ENCODE measurements at places on chromosomes 7 and 10.

- DNase-seq = no peak
Measured at GRCh38 chr10:60271319-60272040, 118.2 kb downstream of the ANK3 start.

DNA sequence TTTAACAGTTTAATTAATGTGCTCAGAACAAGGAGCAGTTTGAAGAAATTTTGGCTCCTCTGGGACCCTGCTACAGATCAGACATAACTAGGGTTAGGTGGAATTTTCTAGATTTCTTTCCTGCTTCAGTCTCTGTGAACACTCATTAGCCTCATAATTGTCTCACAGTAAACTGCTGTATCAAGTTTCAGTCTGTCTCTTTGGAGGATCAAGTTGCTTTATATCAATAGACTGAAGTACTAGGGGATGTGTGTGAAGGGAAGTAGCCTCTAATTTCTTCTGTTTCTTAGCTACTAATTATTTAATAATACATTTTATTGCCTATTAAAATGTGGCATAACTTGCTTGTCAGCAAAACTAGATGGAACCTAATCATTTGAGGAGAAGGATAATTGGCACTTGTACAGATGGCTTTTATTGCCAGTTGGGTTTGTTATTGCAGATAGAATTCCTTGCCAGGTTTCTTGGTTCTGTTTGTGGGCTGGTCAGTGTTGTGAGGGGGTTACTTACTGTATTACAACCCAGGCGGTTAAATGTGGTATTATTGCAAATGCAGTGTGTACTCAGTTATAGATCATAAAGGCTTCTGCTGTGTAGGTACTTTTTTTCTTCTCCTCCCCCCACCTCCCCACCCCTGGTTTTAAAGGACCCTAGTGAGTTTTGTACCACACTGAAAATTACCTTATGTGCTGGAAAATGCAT is 758.0 kb downstream of the AUTS2 start:
- no peak for DNase-seq

DNA sequence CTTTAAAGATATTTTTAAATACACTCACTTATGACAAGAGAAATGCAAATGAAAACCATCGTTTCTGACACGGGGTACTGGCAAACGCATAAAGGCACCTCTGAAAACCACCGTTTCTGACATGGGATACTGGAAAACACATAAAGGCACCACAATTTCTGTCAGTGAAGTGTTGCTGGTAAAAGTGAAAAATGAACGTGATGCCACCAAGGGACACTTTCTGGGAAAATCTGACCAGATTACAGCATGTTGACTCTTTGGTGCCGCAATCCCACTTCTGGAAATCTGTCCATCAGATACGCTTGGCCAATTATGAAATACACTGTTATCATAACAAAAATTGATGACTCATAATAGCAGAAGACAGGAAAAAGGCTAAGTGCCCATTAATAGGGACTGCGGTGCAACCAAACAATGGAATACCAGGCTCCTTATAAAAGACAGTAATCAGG is 131.7 kb downstream of the ZMYND11 start:
- no peak for DNase-seq

- no peak for DNase-seq
Measured at GRCh38 chr7:77566421-77566820, 29.3 kb downstream of the PTPN12 start.

- no peak for DNase-seq
Measured at GRCh38 chr7:68833422-68833821, 764.9 kb upstream of the AUTS2 start.

DNA sequence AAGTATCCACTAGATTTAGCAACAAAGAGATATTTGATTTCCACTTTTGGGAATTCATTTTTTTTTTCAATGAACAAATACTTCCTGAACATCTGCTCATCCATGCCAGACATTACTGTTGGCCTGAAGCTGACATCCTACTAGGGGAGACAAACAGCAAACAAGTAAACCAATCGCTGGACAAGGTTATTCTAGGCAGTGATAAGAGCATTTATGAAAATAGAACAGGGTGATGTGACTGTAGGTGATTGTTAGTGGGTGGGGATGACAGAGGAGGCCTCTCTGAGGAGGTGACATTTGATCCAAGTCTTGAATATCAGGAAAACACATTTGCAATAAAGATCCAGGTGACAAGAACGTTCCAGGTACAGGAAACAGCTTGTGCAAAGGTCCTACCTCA is 89.1 kb upstream of the FAM180A start:
- no peak for DNase-seq

DNA sequence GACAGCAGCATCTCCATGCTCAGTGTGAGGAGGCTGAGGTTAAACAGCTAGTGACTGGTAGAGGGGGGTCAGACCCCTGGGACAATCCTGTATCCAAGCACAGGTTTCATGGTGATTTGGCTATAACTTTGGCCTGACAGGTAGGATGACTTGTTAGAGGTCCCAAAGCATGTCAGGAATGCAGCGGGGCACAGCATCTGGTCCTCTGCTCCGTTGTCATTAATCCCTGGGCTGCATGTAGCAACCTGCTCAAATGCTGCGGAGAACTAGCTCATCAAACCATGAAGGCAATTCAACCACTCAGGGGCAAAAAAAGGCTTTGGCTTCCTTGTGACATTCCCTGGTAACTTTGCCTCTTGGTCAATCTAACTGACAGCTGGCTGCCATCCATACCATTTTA is 26.8 kb downstream of the WNT2 start:
- DNase-seq = no peak

DNA sequence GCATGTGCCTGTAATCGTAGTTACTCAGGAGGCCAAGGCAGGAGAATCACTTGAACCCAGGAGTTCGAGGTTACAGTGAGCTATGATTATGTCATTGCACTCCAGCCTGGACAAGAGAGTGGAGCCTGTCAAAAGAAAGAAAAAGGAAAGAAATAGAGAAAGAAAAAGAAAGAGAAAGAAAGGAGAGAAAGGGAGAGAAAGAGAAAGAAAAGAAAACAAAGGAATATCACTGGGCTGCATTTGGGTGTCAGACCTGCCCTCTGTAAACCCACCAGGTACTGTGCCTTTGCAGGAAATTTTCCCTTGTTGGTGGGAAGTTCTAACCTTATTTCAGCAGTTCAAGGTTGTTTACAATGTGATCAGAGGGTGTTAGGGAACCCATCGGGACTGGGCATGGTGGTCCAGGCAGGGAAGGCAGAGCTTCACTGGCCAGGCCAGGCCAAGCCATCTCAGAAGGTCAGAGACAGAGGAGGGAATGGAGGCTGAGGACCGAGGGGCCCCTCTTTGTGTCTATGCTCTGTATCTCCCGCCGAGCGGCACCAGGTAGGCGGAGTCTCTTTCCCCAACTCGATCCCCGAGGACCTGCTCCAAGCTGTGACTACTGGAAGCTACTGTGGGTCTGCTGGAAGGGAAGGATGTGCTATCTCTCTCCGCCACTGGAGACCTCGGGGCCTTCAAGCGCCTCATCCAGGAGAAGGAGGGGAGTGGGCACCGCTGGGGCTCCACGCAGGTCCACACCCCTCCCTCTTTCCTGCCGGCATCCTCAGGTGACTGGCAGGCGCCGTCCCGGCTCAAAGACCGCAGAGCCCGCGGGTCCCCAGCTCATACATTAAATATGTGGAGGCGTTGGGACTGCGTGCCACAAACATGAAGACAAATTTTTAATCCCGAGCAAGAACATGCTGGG is 15.2 kb upstream of the KAZALD1 start:
- DNase-seq = no peak

DNA sequence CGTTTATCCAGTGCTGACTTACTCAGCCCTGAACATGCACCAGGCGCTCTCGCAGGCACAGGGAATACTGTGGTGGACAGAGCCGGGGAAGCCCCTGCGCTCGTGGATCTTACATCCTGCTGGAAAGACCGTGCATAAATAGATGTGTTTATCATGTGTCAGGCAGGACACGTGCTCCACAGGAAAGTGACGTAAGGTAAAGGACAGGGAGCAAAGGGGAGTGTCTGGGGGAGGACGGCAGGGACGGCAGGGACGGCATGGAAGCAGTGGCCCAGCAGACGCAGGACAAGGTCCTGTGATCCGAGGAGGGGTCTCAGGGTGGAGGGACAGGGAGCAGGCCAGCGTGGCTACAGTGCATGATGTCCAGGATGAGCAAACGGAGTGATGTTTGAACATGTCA is 410.5 kb downstream of the PAXIP1 start:
- DNase-seq = no peak

- no peak for DNase-seq
Measured at GRCh38 chr7:77859343-77859742, 60.8 kb downstream of the PHTF2 start.

DNA sequence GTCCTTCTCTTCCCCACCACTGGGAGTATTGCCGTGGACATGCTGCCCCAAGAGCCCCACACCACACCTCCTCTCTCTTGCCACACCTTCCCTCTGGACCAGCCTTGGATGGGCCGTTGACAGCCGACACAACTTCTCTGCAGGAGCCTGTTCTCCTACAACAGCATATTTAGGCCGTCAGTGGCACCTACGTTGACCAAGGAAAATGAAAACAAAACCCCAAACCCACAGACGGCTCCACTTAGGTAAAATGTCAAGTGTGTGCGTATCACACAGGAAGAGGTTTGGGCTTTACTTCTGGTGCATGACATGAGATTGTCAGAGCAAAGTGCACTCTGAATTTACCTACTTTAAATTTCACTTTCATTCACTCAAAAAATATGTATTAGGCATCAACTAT is 246.6 kb downstream of the ZMYND11 start:
- DNase-seq = no peak

DNA sequence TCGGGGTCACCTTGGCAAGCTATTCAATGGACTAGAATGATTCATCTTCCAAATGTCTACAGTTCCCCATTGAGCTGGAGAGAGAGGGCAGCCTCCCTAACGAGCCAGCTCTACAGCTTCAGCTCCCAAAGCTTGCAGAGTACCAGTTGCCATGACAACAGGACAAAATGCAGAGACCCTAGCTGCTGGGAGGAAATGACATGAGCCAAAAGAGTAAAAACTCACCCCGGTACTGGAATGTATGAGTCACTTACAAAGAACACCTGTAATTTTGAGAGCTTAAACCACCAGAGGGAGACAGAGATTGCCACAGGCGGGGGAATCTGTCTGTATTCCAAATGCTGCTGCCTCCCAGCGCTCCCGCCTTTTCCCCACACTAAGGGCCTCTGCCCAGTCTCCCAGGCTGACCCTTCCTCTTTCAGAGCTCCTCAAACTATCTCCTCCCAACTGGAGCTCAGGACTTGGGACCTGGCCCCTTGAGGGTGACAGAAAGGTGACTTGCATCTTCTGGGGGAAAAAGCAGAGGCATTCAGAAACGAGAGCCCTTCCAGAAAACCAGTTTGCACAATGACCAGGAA is 95.5 kb downstream of the CUL2 start:
- peak; percentile 25 for DNase-seq

- no peak for DNase-seq
Measured at GRCh38 chr10:16905320-16905719, 88.1 kb upstream of the RSU1 start.

DNA sequence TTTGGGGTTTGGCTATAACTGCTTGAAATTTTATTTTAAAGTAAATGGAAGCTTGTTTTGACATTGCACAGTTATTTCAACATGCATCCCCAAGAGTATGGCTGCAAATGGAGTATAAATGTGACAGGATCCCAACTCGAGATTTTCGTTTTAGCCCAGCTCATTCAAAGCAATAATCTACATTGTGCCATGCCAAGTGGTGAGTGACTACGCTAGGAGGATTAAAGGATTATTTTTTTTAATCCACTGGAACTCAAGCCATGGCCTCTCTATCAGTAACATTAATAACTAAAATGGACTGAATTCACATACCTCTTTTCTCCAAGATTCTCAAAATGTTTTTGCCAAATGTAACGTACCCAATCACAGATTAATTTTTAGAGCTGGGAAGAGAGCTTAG is 60.6 kb upstream of the AUTS2 start:
- DNase-seq = no peak

- DNase-seq = no peak
Measured at GRCh38 chr10:124708922-124709520, 35.2 kb downstream of the FAM53B start.

- no peak for DNase-seq
Measured at GRCh38 chr7:77944183-77945182, 145.9 kb downstream of the PHTF2 start.

- DNase-seq = no peak
Measured at GRCh38 chr10:497898-498451, 191.5 kb downstream of the DIP2C start.

All from stimulated activated CD4-positive, alpha-beta T cell treated with anti-CD3 and anti-CD28 coated beads, TNF-alpha, amount 100 ng/mL, for 1 hour (primary cell).